ENCODE measurements at places on chromosomes 4 and X.

- no peak overlapping the region for H3K27ac ChIP-seq
- no peaks in the 10 kb centered on the region for H3K36me3 ChIP-seq
- no peaks in the 10 kb centered on the region for H3K27me3 ChIP-seq
- no peak overlapping the region for H3K4me3 ChIP-seq
- H3K4me1 ChIP-seq: no peaks in the 10 kb centered on the region
Measured at GRCh38 chr4:24763631-24764297, 31.6 kb upstream of the SOD3 start.

DNA sequence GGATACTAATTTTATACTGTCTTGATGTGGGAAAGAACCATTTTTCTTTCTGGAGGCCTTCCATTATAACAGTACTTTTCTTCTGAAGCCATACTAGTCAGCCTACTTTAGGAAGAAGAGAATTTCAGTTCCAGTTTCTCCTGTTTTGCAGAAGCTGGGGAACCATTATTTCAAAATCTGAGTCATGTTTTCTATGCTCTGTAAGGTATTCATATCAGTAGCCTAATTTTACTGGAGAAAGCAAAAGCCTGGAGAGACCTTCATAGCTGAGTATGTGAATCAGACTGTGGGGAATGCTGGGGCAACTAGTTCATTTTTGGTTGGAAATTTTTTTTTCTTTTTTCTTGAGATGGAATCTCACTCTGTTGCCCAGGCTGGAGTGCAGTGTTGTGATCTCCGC lies 22.4 kb downstream of the AFF1 start:
- no peak overlapping the region for H3K27ac ChIP-seq
- peaks cover 17% of the 10 kb centered on the region for H3K4me1 ChIP-seq
- no peak overlapping the region for H3K4me3 ChIP-seq

DNA sequence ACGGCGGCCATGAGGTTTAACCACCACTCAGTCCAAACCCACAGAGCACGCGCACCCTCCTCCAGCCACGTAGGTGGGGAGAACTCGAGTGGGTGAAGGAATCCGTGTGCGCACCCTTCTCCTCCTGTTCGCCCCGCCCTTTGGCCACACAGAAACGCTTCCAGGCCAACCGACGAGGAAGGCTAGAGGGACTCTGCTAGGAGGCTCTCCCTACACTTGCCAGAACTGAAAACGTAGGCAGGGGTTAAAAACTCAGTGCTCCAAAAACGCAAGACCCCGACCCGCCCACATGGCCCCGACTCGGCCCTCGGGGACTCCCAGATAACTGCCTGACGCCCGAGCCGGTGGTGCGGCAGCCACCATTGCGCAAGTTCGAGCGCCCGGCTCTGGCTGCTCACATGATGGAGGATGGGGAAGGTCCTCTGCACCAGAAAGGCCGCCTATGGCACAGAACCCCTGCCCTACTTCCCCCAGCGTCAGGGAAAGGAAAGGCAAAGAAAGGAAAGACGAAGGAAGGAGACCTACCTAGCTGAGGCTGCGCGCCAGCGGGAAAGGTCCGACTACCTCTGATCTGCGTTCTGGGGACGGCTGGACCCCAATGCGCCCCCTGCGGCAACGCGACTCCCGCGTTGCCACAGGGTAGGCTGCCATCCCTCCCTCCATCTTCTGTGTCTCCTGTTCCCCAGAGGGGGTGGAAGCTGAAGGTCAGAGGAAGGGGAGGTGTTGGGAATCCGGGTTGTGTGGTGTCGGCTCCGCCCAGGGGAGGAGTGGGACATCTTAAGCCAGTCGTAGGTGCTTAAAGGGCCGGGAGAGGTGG lies 201.9 kb upstream of the AGTR2 start:
- peaks cover 4% of the 10 kb centered on the region for H3K4me1 ChIP-seq
- H3K36me3 ChIP-seq: peaks cover 31% of the 10 kb centered on the region
- H3K27me3 ChIP-seq: no peaks in the 10 kb centered on the region
- H3K27ac ChIP-seq: peak overlapping the region; percentile 14

DNA sequence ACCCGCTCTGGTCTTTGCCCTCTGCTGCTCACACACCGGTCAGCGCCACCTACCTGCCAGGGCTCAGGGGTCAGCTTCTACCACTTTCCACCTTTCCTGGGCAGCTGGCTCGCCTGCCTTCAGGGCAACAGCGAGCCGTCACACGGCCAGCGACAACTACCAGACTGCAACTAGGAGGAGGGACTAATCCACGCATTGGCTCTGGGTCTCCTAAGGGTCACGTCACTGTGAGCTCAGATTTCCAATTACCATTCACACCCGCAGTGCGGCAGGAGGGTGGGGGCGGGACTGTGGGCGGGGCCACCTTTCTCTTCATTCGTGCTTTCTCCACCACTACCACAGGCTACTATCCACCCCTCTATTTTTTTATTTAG lies at the start of gene BEX5:
Gene BEX5, minus strand, starts transcription at position 172 of the 374 bp plus-strand sequence. CDS start 1,712 bp downstream, outside the sequence.
- H3K27ac ChIP-seq: no peak within 1 kb of the TSS
- H3K4me1 ChIP-seq: no peaks in the 10 kb centered on the region
- H3K4me3 ChIP-seq: peak within 1 kb of the TSS; percentile 97
- H3K36me3 ChIP-seq: peaks cover 5% of the 10 kb centered on the region

- H3K4me1 ChIP-seq: no peaks in the 10 kb centered on the region
- no peak overlapping the region for H3K27ac ChIP-seq
- H3K27me3 ChIP-seq: no peaks in the 10 kb centered on the region
- no peak for DNase-seq
Measured at GRCh38 chr4:61500883-61501282, 300.8 kb downstream of the ADGRL3 start.
